ENCODE measurements at places on chromosomes 2 and 18.

DNA sequence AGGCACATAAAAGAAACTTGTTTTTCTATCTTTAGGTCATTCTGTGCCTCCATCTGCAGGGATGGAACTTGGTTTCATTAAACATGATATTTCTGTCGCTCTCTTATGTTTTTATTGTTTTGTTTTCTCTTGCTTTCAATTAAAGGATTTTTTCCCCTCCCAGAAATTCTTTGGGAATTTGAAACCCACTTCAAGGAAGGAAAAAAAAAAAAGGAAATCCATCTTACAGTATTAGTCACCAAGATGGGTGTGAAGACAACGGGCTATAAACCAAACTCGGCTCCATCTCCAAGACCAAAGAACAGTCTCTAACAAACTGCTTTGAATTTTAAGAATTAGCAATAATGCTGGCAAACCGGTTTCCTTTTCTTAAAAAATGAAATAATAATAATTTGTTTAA is 244.1 kb downstream of the BCL11A start:
- no peak for DNase-seq

DNA sequence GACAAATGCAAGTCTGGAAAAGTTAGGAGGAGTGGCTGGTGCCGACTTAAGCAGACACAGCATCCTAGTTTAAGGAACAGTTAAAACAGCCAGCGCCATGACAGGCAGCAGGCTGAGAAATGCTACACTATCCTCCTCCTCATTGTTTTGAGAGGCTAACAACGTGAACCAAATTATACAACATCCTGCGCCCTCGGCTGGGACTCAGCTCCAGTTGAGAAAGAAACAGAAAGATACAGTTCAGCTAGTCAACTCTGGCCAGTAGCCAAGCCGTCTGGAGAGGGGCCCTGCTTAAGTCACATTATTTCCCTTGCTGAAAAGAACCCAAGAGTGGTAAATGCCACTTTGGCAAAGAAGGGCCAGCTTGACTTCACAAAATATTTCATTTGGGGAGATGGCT is 90.2 kb downstream of the BCL11A start:
- DNase-seq: no peak

DNA sequence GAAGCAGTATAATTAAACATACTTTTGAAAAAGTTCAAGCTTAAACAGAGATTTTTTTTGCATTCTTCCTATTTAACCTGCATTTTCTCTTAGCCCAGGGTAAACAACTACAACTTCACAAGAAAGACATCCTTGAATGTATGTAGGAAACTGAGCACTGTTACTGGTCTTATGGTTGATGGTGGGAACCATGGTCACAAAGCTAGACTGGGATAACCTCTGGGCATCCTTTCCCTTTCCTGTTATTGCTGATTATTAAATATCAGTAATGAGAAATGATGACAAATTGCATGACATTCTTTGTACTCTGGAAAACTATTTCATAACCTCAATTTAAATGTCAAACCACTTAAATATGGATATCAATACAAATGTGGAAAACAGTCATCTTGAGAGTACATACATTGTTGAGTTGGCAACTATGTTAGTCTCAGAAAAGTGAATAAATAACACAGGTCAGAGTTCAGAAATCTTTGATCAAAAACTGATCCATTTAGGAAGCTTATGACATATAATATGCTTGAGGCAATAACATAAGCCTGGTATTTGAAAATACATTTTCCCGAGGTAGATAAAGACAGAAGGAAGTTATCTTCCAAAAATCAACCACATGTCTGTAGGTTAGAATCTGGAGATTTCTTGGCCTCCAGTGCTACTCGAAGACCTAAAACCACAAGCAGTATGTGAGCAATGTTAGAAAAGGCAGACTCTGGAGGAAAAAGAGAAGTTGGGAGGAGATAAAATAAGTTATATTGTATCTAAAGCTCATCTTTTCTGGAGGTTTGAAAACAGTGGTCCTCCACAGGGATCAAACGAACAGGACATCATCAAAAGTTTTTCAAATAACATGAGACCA is 65.2 kb upstream of the ST8SIA5 start:
- DNase-seq: no peak

DNA sequence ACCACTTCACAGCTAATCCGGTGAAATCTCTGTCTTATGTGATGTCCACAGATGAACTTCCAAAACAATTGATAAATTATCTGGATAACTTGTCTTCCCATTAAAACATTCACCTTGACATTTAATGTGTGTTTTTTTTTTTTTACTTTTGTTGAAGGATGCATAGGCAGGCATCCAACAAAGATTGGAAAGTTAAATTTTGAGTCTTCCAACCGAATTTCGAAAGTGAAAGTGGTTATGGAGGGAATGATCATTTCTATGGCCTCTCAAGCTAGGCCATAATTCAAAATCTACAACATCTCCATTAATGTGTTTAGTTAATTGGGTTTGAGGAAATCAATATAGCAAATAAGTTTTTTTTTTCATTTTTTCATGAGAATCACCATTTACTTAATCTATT is 1495.5 kb upstream of the ACVR2A start:
- no peak for DNase-seq

DNA sequence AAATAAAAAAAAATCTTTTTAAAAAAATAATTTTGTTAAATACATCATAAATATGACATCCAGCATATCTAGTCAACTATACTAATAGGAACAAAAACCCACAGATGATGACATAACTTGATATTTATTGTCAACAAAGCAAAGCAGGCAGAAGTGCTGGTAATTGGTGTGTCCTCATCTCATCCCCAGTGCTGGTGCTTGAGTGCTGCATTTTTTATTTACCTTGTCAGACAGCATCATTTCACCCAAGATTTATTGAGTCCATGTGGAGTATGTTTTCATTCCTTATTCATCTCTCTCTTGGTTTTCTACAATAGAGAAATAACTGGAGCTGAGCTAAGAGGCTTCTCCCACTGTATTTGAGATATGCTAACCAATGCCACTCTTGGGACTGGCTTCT is 191.6 kb upstream of the SLC14A2 start:
- DNase-seq: no peak

DNA sequence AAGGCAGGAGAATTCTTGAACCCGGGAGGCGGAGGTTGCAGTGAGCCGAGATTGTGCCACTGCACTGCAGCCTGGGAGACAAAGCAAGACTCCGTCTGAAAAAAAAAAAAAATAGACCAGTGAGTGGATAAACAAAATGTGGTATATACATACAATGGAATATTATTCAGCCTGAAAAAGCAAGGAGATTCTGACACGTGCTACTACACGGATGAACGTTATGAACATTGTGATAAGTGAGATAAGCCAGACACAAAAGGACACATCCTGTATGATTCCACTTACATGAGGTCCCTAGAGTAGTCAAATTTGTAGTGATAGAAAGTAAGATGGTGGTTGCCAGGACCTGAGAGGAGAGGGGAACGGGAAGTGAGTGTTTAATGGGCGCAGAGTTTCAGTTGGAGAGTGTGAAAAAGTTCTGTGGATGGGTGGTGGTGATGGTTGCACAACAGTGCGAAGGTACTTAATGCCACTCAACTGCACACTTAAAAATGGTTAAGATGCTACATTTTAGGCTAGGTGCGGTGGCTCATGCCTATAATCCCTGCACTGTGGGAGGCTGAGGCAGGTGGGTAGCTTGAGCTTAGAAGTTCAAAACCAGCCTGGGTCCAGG is 38.3 kb downstream of the NIFK start:
- no peak for DNase-seq

GRCh38 chr2:199895406-199895805 is 15.7 kb upstream of the C2orf69 start:
- DNase-seq: no peak

- no peak for DNase-seq
These were observed 1.1 kb upstream of the LIPG start for GRCh38 chr18:49560624-49561288.

DNA sequence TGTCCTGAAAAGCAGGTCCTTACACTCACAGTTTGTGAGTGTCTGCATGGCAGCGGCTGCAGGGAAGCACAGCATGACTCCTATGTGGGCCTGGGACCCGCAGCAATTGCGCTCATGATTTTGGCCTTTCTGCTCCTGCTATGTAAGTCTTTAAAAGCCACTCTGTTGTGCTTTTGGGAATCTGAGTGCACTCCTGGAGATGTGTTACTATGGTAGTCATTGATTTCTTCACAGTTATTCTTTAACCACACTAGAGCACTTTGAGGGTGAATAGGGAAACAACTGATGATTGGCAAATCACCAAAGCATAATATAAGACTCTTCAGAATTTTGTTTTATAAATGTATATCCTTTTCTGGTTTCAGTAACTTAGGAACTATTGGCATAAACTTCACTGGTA is 40.9 kb downstream of the DSG2 start:
- DNase-seq: no peak

DNA sequence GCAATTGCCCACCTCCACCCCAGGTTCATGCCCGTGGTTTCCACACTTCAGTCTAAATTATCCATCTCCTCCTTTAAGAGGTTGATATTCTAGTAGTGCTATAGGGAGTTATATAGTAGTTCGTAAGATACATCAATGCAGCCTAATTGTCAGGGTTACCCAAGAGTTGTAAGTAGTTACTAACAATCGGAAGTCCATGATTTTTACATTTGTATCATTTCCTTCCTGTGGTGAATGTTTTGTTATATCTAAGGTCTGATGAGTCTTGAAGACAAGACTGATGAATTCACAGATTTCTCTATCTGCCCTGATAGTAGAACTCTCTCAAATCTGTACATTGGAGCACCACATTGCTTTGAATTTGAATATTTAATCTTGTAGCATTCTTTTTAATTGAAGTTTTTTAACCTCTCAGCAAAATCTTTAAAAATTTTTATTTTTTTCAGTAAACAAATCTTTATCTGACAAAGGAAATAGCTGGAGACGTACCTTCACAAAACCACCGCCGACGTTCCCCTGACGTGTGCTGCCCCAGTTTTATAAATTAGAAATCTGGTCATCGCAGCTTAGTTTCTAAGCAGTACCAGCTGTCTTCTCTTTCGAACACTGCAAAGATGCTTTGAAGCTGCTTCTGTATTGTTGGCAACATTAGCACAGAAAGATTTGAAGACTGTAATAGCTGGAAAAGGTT is 264.5 kb downstream of the SOCS6 start:
- DNase-seq: no peak

DNA sequence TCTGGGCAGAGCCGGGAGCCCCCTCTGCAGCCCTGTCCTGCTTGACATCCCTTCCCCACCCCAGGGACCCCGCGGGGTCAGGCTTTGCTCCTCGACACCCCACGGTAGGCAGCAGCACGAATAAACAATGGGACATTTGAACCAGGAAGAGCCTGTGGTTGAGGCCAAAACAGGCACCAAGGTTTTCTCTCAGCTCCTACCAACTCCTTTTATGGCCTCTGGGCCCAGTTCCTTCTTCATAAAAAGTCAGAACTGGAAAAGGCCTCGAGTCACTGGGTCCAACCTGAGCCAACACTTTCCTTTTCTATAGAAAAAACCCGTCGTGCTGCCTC is 20.6 kb downstream of the TEX44 start:
- DNase-seq: no peak

GRCh38 chr2:10079870-10080535 is at the start of gene CYS1:
CYS1 (minus strand) TSS chr2:10080411; CDS start chr2:10080223, 188 bp downstream.
- DNase-seq: peak; percentile 84

- no peak for DNase-seq
These were observed 217.6 kb upstream of the FN1 start for GRCh38 chr2:215653344-215654030.

DNA sequence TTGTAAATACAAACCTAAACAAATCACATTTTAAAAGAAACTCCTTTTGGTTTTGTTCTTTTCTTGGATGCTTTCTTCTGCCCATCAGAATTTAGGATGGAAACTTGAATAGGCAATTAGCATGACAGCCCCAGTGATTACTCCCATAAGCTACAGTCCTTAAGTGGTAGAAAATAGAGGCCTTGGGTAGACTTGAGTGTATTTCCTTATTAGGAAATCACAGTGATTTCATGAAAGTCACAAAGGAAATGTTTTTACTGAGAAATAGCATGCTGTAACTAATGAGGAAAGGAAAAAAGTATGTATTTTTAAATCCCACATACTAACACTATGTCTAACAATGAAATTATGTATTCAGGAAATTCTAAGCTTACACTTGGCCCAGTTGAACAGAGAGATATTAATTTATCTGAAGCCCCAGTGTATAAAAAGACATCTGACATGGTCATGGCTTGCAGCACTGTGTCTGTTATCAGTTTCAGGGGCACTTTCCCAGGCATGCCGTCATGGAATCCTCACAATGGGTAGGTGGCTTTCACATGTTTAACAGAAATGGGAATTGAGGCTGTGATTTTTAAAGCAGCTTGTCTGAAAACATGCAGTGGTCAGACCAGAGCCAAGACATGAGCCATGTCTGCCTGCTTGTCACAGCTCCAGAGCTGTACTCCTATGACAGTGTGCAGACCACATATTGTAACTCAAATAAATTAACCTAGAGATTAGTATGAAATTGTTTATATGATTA is 79.7 kb upstream of the TRIB2 start:
- DNase-seq: no peak

DNA sequence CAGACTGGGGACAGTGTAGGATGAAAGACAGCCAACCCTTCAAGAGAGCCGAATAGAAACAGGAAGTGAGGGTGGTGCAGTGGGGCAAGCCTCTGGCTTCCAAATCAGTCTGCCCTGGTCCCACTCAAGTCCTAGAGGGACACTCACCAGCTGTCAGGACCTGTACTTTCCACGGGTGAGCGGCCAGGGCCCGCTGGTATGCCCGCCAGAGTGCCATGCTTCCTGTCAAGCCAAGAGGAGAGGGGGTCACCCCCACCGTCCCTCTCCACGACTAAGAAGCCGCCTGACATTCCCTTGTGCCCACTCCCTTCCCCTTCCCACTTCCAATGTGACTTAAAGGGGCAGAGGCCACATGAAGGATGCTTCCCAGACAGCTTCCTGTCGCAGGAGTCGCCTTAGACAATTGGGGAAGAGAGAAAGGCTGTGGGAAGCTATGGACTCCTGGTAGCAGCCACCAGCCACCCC is 564 bp downstream of the MPV17 start:
- no peak for DNase-seq

DNA sequence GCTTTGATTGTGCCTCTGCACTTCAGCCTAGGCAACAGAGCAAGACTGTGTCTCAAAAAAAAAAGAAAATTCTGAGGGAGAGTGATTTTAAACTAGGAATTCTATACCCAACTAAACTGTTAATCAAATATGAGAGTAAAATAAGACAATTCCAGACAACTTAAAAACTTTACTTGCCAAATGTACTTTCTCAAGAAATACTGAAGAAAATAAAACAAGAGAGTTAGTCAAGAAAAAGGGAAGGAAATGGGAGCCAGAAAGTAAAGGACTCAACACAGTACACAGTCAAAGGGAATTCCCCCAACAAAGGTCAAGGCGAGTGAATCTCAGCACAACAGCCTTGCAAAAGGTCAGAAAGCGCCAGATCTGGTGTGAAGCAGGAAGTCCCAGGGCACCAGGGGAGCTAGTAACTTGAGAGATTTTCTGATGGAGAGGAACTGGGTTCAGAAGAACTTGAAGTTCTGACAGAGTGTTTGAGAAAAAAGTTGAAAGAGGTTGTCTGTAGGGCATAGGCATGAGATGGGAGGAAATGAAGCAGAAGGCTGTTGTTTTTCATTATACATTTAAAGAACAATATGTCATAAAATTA is 22.6 kb upstream of the TBC1D8 start:
- DNase-seq: no peak

GRCh38 chr18:42586601-42587000 is 528.9 kb downstream of the RIT2 start:
- no peak for DNase-seq
